Upper lobe of left lung (tissue), 6 donors: ENCODE measurements at places on chromosomes 7 and 10. TPM values are rescaled to one million over a fixed set of nuclear protein-coding genes. Genes with fewer than 3 reads are reported as not detected.

Gene GNGT1
- not detected for total RNA-seq

Gene OPALIN
- not detected for total RNA-seq

Gene GPR15LG
- total RNA-seq: not detected

Gene SLC39A12
- not detected for total RNA-seq

- DNase-seq: no peak
Measured at GRCh38 chr7:93747019-93747418, 143.5 kb downstream of the TFPI2 start.

DNA sequence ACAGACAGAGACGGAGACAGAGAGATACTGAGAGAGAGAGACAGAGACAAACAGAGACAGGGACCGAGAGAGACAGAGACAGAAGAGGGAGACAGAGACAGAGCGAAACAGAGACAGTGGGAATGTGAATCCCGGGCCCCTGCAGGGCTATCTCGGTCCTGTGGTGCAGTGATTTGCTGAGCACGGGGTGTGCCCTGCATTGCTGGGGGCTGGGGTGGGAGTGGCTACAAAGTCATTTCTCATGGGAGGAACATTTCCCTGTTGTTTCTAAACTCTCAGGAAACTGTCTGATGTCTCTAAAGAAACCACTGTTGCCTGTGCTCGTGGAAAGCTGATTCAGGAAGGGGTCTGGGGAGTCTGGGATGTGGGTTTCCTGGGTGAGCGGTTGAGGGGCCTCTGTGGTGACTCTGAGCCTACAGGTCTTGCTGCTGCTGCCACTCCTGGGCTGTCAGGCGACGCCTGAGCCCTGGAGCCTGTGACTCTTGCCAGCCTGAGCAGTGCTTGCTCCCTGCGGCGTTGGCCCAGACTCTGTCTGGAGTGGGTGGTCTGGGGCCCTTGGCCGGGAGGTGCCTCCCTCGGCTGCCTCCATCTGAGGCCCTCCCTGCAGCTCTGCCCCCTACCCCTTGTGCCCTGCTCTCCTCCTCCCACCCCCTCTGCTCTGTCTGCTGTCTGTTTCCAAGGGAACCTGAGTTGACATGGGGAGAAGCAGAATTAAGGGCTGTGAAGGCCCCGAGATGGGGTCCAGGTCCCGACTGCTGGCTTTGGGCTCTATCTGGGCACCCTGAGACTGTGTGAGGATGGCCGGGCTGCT lies 292.0 kb downstream of the WDR37 start:
- no peak for DNase-seq

- no peak for DNase-seq
Measured at GRCh38 chr10:129089341-129089740, 377.7 kb upstream of the MGMT start.

DNA sequence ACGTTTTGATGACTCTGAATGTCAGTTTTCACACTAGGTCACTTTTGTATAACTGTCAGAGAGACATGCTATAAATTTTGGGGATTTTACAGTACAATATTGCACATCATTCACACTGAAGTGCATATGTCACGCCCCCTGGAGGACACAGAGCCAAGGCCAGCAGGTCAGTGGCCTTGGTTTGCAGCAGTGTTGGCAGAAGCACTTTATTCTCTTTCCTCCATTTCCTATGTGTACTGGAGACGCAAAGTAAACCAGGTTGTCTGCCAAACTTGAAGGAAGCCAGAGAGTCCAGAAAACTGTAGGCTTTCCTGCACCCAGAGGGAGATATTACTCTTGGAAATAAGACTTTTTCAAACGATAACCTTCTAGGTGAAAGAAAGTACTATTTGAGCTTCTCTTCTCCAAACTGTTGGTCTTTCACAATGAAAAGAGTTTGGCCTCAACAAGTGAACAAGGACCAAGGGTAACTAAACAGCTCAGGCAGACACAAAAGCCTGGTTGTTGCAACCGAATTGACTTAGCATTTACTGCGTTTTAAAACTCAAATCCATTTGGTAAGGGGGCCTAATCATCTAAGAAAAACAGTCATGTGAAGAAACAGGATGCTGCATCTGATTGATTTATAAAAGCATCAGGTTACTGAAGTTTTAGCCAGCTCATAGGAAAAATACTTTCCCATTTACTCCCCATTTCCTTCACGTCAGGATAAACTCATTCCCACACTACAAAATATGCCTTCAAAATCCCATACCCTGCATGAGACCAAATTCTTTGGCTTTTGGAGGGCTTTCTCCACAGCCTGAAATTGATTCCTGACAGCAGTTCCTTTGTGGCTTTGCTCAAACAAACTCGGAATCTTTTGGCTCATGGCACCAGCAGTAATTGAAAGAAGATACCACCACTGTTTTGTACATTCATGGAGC lies 83.0 kb upstream of the SEC61G start:
- no peak for DNase-seq

- DNase-seq: no peak
Measured at GRCh38 chr7:71325151-71325550, 193.2 kb downstream of the GALNT17 start.

DNA sequence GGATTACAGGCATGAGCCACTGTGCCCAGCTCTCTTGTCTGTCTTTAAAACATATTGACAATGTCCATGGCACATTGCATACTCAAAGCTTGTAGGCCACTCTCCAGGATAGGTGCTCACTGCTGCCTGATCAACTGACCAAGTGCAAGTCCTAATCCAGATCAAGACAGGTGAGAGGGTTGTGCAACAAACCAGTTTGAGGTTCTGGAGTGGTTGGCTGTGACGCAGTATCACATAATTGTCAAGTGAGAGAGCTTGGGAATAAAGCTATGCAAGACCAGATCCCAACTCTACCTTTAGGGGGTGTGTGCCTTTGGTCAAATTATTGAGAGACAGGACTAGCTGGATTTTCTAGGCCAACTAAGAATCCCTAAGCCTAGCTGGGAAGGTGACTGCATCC lies 43.0 kb upstream of the OPN4 start:
- no peak for DNase-seq

DNA sequence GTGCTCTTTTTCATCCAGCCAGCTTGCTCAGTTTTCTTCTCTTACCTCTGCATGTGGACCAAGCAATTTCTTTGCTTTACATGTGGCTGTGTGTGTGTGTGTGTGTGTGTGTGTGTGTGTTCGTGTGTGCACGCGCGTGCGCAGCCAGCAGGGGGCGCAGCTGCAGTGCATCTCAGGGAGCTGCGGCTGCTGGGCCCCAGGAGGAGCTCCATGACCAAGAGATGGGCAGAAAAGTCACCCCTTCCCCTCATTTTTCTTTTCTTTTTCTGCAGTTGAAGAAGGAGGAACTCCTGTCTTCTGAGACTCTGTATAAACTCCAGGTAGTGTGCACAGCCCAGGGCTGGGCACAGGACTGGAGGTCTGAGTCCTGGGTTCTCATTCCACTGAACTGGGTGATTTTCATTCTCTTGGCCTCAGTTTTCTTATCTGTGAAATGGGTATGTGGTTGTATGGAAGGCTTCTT lies 41.8 kb downstream of the BLNK start:
- peak; percentile 81 for DNase-seq

DNA sequence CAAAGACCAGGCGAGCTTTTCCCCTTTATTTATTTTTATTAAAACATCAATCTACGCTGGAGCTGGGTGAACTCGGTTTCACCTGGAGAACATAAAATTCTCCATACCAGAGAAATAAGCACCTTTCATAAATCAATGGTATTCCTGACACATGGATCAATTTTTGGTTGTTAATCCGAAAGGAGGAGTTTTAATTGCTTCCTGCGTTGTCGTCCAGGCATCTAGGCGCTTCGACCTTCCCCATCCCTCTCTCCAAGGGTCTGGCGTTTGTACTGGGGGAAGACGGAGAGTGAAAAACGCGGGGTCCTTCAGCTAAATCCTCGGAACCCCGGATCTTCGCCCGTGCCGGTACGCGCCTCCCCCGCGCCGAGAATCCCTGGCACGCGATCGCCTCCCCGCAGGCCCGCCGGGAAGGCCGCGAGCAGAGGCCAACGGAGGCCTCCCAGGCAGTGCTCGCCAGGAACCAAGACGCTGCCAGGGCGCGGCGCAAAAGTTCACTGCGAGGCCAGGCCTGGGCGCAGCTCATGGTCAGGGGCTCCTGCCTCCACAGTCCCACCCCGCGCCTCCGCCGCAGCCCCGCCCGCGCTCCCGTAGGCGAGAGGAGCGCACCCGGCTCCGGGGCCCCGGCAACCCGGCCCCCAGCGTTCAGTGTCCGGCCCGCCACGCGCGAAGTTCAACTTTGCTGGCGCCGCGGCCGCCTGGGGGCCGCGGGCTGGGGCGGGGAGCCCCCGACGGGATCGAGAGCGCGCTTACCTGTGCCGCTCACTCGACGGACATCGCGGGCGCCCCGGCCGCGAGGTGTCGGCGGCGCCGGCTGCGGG lies 8.3 kb upstream of the EBF3 start:
- peak; percentile 83 for DNase-seq

DNA sequence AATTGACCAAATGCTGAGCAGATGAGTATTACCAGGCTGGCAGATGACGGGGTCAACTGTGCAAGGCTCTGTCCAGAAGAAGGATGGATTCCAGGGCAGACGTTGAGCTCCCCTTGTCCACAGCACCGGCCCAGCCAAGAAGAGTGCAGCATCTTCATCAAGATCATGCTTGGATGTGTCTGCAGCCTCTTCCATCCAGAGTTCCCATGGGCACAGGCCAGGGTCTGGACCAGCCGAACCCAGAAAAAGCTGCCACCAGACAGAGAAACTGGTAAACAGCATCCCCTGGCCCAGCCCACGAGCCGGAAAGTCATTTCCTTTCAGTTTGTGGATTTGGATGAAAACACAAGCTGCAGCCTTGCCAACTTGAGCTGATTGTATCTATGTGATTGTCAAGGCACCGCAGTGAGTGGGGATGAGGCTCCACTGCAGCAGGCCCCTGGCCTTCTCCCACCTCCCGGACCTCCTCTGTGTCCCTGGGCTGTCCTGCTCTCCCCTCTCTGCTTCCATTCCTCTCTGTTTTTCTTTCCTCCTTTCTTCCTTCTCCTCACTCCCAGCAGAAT lies 321.8 kb downstream of the TCERG1L start:
- DNase-seq: no peak

- DNase-seq: no peak
Measured at GRCh38 chr10:97525086-97525485, 26.4 kb downstream of the UBTD1 start.

DNA sequence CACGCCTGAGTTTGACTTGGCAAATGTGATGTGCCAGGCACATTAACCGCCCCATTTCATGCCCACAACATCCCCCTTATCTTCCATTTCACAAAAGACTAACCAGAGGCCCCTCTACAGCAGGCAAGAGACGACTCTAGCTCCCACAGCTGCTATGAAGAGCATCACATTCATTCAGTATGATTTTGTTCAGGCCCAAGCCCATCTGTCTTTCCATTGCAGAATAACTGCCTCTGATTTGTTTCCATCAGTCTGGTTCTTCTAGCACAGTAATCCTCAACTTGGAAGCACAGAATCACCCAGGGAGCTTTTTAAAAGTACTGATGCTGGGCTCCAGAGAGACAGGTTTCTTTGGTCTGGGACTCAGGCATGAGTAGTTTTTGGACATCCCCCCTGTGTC lies 169.7 kb downstream of the NEURL1 start:
- no peak for DNase-seq

GRCh38 chr10:69317175-69317604 lies 38.9 kb downstream of the HK1 start:
- DNase-seq: no peak

GRCh38 chr10:117619707-117620405 lies 77.3 kb downstream of the EMX2 start:
- no peak for DNase-seq

GRCh38 chr7:27389496-27389895 lies 146.9 kb downstream of the EVX1 start:
- no peak for DNase-seq

GRCh38 chr10:44300666-44301649 lies 83.9 kb downstream of the CXCL12 start:
- no peak for DNase-seq

DNA sequence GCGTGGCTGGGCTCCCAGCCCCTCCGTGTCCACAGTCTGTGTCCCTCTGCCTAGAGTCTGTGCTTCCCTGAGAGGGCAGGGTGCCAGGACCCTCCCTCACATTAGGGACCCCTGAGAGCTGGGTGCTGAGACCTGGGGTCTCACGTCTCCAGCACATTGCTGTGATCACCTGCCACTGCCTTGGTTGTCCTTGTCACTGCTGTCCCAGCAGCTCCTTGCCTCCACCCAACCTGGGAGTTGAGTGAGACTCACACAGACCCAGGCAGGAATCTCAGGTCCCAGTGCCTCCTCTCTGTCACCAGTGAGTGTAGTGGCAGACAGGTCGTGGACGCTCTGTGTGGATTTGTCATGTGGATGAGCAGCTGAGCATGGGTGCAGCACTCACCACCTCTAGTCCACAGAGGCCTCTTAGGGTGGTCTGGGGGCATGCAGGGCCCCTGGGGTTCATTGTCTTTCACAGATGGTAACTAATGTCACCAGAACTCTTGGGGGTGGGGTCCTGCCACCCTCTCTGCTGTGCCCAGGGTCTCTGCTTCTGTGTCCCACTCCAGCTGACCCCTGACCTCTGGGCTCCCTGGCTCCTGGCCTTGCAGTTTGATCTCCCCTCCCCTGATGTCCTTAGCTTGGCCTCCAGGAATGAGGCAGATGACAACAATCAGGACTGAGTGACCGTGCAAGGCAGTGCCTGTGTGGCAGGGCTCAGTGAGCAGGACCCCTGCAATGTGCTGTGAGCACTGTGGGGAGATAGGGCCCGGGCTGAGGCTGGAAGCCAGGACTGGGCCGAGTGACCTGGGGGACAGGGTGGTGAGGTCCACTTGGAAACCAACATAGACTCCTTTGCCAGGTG lies 18.9 kb downstream of the ZNF783 start:
- no peak for DNase-seq

GRCh38 chr10:107686095-107686494 lies 521.6 kb upstream of the SORCS1 start:
- peak; percentile 69 for DNase-seq

DNA sequence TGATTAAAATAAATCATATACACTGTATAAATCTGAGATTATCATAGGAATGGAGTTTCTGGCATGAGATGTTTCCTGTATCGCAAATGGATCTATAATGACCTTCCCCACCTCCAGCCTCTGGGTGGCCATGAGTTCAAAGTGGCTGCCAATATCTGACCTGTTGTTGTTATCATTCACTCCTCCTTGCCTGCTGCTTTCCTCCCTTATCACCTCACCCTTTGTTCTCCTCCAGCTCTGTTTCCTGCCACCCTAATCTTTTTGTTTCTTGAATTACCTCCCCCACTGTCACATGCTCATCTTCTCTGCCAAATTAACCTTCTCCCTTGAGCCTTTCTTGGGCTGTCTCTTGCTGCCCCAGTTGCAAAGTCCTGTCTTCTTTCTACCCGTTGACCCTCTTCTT lies 12.0 kb downstream of the SCD start:
- no peak for DNase-seq
